HT1080 (cell line): ENCODE measurements at places on chromosomes 6 and 20. TPM values are rescaled to one million over a fixed set of nuclear protein-coding genes. Genes with fewer than 3 reads are reported as not detected.

CPXM1 gene
- not detected in 2 replicates for total RNA-seq

WFDC5 gene
- not detected in 2 replicates for total RNA-seq

STMN3 gene
- 30.9 and 33.2 TPM in 2 replicates for total RNA-seq

SLC44A4 gene
- 0.45 TPM in 1 of 2 replicates, not detected in the other for total RNA-seq

APCDD1L gene
- total RNA-seq: 0.27 and 1.0 TPM in 2 replicates

GRIK2 gene
- total RNA-seq: 0.20 TPM in 1 of 2 replicates, not detected in the other

HCK gene
- not detected in 2 replicates for total RNA-seq

METTL24 gene
- total RNA-seq: not detected in 2 replicates

IRF4 gene
- total RNA-seq: 0.10 TPM in 1 of 2 replicates, not detected in the other

AP5S1 gene
- total RNA-seq: 38.8 and 40.5 TPM in 2 replicates

SNAI1 gene
- 2.1 and 3.2 TPM in 2 replicates for total RNA-seq

SNPH gene
- 7.3 and 7.8 TPM in 2 replicates for total RNA-seq

BPIFB1 gene
- not detected in 2 replicates for total RNA-seq

CLVS2 gene
- total RNA-seq: not detected in 2 replicates

ULBP3 gene
- total RNA-seq: 14.1 and 18.3 TPM in 2 replicates

ZNF335 gene
- total RNA-seq: 13.6 and 18.0 TPM in 2 replicates

RNF182 gene
- 6.3 and 8.2 TPM in 2 replicates for total RNA-seq

DZANK1 gene
- 0.57 and 1.3 TPM in 2 replicates for total RNA-seq
